ENCODE measurements at places on chromosomes 7 and 10.

DNA sequence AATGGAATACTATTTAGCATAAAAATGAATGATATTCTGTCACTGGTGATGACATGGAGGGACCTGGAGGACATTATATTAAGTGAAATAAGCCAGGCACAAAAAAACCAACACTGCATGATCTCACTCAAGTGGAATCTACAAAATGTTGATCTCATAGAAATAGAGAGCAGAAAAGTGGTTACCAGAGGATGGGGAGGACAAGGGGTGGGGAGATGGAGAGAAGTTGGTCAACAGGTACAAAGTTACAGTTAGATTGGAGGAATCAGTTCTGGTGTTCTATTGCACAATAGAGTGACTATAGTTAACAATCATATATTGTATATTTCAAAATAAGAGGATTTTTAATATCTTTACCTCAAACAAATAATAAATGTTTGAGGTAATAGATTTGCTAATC lies 24.7 kb upstream of the SLC18A3 start:
- no peak for DNase-seq

- no peak for DNase-seq
These were observed 289.5 kb upstream of the AOAH start for GRCh38 chr7:37013771-37014170.

- DNase-seq: peak; percentile 32
These were observed 120.6 kb downstream of the PRPF18 start for GRCh38 chr10:13707156-13707881.

DNA sequence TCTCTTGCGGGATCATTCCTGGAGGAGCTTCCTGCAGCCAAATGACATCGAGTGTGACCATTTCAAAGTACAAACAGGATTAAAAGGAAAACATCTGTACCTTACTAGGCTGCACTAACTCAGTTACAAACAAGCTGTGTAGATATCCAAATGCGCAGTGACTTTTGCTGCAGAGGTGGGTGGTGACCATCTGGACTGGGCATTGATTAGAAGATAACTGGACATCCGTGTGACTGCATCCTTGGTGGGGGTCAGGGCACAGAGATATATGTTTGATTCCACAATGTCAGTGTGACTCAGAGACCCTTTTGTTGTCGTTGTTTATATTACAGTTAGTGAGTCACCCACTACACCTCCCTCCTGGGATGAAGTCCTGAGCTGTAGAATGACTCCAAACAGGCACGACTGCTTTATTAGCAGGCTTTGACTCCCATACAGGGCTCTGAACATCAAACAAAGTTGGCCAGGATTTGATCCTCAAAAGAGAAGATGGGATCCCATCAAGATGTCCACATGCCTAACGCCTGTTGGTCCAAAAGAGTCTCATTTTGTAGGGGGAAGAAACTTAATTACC lies 56.7 kb upstream of the SDK1 start:
- no peak for DNase-seq

DNA sequence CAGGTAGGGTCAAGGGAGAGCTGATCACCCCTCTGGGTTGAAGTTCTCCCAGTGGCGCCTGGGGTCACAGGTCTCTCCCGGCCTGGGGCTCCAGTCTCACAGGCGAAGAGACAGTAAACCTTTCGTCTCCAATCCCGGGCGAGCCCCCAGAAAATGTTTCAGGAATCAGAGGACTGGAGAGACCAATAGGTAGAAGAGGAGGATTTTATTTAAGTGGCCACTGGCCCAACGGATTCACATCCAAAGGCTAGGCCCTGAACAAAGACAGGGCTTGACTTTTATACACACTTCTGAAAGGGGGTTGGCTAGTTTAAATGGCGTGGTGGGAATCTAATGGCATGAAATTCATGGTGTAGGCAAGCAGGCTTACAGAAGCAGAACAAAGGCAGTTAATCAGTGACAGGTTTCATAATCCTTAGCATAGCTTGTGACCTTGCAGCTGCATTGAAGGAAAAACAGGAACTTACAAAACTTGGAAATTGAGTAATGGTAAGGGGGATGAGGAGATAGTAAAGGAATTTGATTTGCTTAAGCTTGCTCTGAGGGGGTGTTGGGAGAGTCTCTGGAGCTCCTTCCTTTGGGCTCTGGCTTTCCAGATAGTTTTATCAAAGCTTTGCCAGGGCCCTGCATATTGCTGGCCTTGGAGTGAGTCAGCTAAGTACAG lies 105.5 kb downstream of the TRIM24 start:
- DNase-seq: no peak

DNA sequence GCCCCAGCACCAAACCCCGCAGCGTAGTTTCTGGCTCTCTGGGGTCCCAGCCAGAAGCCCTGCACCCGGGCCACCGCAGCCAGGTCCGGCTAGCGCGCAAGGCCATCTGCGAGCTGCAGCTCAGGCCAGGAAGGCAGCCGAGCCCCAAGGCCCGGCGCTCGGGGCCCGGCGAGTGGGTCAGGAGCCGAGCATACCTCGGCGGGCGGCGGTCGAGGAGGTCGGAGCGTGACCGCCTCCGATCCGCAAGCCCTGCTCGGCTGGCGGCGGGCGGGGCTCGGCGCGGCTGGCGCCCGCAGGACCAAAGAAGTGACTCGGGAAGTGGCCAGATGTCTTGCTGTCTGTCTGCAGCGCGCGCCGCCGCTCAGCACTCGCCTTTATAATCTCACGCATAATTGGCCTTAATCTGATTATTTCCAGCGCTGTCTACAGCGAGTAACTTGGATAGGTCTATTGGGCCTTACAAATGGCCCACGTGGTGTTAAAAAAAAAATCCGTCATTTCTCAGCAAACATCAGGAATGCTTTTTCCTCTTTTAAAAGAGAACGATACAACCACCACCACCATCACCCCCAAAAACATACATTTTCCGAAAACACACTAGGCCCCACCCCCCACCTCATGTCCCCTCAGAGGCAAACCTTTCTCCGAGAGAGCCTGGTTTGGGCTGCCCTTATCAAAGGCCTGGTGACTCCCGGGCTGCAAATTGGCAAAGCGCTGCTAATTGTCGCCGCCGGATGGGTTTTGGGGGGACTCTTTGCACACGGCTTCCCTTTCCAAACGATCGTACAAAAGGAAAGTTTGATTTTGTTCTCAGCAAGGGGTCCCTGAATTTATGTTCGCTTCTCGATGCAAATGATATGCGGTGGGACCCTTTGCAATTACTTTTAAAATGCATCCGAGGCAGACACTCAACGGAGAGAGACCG lies at the start of gene DRGX:
Gene DRGX, minus strand, starts transcription at position 349 of the 925 bp plus-strand sequence. CDS start 649 bp downstream, outside the sequence.
- DNase-seq: no peak

DNA sequence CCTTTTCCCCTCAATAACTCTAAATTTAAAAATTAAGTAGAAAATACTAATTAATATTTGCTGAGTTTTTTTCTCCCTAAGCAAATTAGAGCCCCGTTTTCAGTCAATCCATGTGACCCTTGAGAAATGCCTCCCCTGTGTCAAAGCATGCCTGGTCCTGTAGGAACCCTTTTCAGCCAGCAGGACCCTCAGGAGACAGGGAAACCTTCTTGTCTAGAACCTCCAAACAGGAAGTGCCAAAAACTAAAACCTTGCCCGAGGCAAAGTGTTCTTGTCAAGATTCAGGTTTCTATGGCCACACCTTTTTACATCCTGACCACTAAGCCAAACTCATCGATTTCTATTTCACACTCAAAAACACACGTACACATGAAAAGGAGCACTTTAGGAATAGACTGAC lies 60.1 kb upstream of the NFE2L3 start:
- no peak for DNase-seq
